ENCODE measurements at places on chromosomes 11 and 22. TPM values are rescaled to one million over a fixed set of nuclear protein-coding genes. Genes with fewer than 3 reads are reported as not detected.

The B3GAT1 gene
- not detected for total RNA-seq

The PTPMT1 gene
- 71.5 TPM for total RNA-seq

The C11orf42 gene
- not detected for total RNA-seq

The C11orf52 gene
- total RNA-seq: 0.25 TPM

The DRD2 gene
- not detected for total RNA-seq

The KBTBD3 gene
- 4.7 TPM for total RNA-seq

The SCN2B gene
- total RNA-seq: not detected

The DCHS1 gene
- 92.1 TPM for total RNA-seq

The NXPE1 gene
- under 0.01 TPM for total RNA-seq

The APOBEC3F gene
- total RNA-seq: 8.0 TPM

The OR51B4 gene
- total RNA-seq: not detected

The TRIM51 gene
- total RNA-seq: not detected

The CELSR1 gene
- total RNA-seq: 74.3 TPM

The OR2AT4 gene
- not detected for total RNA-seq

The TMPRSS4 gene
- not detected for total RNA-seq

The MUC5AC gene
- total RNA-seq: not detected

The LYVE1 gene
- total RNA-seq: 1.4 TPM

The TMEM25 gene
- total RNA-seq: 4.5 TPM

The C11orf86 gene
- total RNA-seq: not detected

The CSF2RB gene
- 6.5 TPM for total RNA-seq

The CNIH2 gene
- total RNA-seq: not detected

The LIF gene
- 2.0 TPM for total RNA-seq

The C11orf97 gene
- not detected for total RNA-seq

The HBG2 gene
- not detected for total RNA-seq

The NAALADL1 gene
- 8.8 TPM for total RNA-seq

The CCDC116 gene
- 0.13 TPM for total RNA-seq

The DEUP1 gene
- total RNA-seq: not detected

The KDM2A gene
- total RNA-seq: 26.9 TPM

The B3GAT3 gene
- 16.7 TPM for total RNA-seq

The DPAGT1 gene
- 9.4 TPM for total RNA-seq

The GGT1 gene
- total RNA-seq: 1.7 TPM

Data from bladder microvascular endothelial cell (primary cell).